Fibroblast of skin of back (primary cell): ENCODE measurements at places on chromosomes 2 and 18.

DNA sequence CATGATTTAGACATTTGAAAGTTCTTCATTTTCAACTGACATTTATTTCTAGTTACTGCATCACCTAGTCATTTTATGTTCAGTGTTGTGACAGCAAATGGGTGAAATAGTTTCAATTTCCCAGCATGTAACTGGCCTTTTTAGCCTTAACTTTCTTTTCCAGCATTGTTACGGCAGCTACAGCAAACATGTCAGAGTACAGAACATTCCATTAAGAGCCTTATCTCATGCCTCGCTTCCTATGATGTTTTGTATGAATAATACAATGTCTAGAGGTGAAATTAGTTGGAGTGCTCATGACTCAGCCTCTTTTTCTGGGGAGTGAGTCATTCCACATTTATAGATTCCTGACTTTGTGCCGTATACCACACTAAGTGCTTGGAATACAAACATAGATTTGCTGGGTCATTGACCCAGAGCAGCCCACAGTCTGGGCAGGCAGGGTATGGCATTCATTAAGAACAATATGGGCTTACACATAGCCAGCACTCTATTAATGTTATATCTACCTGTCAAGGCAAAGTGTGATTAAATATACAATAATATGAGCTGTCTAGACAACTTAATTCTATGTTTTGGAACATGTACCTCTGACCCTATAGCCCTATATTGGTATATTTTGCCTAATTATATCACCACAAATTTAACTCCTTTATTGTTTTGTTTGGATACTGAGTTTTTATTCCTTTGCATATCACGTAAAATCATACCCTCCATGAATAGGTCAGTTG is 72.2 kb downstream of the MAP2 start:
- DNase-seq = peak; percentile 98

DNA sequence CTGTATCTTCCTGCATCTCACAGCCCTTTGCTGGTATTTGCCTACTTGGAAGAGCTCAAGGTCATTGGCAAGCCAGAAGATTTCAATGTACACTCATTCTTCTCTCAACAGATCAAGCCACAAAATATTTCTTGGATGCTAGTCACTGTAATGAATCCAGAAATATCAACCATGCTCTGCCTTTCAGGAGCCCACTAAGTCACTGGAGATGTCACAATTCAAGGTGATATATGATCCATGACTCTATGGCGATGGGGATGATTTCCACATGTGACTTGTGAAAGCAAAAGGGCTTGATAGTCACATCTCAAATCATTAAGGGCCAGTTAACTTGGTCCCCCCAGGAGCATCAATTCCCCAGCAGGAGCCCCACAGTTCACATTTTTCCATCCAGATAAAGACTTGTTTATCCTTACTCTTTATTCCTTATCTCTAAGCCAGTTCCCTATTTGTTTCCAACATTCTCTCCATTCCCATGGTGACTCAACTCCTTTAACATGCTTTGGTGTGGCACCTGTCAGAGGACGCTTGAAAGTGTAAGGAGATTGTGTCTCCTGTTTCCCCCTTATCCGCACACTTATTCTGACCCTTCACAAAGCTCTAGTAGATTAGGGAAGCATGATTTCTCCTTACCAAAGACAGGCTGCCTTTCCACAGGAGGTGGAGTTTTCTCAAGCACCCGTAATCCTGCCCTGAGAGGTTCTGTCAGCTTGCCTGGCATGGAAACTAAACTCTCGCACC is 15.8 kb downstream of the PKDCC start:
- peak; percentile 52 for DNase-seq

DNA sequence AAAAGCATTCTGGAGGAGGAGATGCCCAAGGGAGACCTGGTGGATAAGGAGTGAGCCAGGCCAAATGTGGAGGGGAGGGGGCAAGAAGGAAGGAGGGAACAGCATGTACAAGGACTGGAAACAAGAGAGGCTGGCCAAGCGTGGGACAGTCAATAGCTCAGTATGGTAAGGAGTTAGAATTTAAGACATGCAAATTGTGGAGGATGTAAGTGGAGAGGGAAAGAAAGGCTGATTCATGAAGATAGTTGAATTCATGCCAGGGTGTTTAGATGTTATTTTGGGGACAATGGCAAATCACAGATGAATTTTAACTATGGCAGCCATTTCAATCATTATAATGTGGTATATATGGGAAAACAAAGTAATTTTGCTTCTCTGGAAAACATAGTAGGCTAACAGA is 462.3 kb downstream of the MEIS1 start:
- DNase-seq = peak; percentile 91

DNA sequence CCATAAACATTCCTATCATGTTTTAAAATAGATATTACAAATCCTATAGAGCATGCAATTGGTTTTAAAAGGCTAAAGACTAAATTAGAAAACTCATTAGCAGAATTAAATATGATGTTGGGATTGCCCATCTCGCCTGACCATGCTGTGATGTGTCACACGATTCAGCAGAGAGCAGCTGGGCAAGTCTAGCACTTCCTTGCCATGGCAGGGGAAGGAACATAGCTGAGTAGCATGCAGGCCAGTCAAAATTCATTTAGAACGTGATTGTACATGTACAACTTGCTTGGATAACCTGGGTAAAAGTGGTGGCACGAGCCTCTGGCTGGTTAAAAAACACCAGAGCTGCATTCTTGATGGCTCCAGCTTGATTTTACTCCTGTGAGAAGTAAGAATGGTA is 81.3 kb downstream of the SCN3A start:
- no peak for DNase-seq

- DNase-seq = no peak
These were observed 24.6 kb upstream of the SPOPL start for GRCh38 chr2:138476940-138477339.

DNA sequence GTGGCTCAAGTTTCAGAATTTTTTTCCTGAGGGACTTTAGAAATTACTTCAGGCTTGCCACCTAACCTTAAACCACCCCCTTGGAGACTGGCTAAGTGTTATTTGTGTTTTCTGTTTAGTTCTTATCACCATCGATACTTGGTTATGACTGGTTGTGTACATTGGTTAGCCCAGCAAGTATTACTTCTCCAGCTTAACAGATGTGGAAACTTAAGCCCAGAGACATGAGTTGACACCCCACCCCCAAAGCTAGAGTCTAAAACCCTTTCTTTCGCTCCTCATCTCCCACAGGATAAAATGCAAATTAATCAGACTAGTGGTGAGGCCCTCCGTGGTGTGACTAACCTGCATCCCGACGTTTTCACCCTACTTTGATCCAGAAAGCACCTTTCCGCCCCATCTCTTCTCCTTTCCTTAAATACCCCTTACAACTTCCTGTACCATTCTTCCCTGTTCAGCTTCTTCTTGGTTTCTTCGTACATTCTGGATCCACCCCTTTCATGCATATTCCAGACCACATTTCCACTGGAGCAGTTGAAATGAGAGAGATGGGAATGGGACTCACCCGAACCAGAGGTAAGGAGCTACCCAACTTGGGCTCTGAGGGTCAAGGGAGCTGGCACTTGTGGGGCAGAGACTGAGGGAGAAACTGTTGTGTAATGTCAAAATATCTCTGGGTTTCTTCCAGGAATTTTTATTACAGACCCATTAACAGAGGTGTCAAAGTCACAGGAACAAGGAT is 819 bp upstream of the MAP3K2 start:
- DNase-seq = no peak

DNA sequence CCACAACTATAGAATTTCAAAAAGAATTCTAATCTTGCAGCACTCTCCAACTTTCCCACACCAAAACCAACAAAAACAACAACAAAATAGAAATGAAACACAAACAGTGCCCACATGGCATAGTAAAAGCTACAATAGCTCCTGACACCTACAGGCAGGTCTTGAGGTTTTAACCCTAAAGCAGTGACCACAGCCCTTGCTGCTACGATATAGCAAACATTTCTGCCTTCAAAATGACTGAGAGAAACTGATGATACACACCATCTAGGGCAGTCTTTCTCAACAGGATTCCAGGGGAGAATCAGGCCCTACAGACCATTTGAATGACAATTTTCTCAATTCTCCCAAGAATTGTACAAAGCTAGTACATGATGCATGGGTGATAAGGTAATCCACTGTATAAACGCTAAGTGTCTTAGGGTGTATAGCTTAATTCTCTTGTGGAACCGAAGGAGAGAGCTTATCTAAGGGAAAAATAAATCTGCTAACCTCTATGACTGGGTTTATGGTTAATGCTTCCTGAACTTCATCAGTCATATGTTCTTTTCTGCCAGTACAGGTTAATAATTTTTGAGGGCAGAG is 46.5 kb downstream of the TRAK2 start:
- DNase-seq = no peak

DNA sequence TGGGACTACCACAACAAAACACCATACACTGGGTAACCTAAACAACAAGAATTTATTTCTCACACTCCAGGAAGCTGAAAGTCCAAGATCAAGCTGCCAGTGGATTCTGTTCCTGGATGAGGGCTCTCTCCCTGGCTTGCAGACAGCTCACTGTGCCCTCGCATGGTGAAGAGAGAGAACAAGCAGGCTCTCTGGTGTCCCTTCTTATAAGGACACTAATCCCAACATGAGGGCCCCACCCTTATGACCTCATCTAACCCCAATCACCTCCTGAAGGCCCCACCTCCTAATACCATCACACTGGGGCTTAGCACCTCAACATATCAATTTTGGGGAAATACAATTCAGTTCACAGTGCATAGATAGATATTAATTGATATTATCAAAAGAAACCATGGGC is 83.5 kb downstream of the BIN1 start:
- no peak for DNase-seq

GRCh38 chr2:190162851-190163250 is 100.3 kb upstream of the MSTN start:
- no peak for DNase-seq

DNA sequence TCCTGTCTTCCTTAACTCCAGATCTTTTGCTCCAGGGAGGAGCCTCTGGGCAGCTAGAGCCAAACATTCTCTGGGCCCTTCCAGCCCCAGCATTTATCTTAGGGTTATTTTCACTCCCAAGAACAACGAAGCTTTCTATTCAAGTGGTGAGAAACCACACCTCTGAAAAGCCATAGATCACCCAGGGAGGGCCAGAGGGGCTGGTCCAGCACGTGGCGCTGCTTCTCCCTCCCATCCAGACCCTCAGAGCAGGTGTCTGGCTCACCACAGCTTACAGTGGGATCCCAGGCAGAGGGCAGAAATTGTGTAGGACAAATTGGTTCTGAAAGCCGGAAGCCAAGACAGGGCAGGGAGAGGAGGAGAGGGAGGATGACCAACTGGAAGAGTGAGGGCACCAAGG is 74.0 kb upstream of the PKDCC start:
- DNase-seq = no peak

- DNase-seq = no peak
These were observed 164.7 kb downstream of the DNAH7 start for GRCh38 chr2:195903956-195904355.

GRCh38 chr2:108924580-108925251 is 64.3 kb downstream of the EDAR start:
- DNase-seq = no peak

DNA sequence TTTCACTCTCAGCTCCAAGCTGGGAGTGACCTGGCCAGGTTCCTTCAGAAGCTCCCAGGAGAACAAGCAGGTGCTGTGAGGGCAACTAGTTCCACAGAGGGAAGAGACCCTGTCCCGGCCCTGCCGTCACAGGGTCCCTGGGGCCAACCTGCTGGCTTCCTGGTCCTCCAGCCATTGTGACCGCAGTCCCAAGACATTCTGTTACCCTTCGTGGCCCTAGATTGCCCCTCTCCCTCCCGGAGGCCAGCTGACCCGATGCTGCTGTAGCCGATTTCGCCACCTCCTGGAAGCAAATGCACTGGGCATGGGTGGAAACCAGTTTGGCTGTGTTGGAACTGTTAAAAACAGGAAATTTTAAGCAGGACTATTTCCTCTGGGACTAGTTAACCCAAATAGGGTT is 55.4 kb downstream of the EPAS1 start:
- no peak for DNase-seq

GRCh38 chr2:162221064-162221463 is 22.2 kb downstream of the FAP start:
- peak; percentile 64 for DNase-seq

DNA sequence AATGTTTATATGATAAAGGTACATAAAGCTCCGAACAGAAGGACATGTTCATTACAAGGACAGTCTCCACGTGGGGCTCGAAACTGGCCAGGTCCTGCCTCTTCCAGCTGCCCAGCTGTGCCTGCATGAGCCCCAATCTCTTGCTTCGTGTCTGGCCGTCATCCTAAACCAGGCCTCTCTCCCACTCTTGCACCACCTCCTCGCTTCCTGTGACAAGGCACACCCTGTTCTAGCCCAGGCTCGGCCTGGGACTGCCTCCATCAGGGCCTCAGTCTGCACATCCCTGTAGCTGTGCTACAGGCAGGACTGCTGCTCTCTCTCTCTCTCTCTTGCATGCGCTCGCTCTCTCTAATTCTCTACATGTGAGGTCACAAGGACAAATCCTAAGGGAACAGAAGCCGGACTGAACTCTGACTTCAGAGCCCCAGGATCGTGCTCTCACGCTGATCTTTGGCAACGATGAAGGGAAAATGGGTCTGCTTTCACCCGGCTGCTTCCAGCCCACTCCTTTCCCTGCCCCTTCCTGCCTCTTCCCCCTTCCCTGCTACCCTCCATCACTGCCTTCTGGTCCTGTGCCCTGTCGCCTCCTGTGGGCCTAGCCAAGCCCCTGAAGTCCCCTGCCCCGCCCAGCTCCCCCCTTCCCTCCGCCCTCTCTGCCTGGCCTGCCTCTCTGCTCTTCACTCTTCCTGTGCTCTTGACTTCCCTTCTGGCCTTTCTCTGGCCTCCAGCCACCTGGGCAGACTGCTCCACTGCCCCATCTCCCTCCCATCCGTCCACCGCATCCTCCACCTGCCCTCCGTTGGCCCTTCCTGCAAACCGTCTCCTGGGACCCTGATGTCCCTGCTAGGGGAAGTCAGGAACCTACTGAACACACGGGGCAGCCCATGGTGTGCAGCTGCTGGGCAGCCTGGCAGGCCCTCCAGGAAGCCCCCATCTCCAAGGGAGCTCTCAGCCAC is 7.8 kb upstream of the GPR55 start:
- DNase-seq = peak; percentile 13

GRCh38 chr2:18403921-18404522 is 156.4 kb downstream of the RDH14 start:
- DNase-seq = peak; percentile 32

GRCh38 chr2:126038861-126039260 is 617.1 kb upstream of the GYPC start:
- DNase-seq = no peak

GRCh38 chr2:191270306-191271161 is 25.3 kb downstream of the MYO1B start:
- DNase-seq = no peak

DNA sequence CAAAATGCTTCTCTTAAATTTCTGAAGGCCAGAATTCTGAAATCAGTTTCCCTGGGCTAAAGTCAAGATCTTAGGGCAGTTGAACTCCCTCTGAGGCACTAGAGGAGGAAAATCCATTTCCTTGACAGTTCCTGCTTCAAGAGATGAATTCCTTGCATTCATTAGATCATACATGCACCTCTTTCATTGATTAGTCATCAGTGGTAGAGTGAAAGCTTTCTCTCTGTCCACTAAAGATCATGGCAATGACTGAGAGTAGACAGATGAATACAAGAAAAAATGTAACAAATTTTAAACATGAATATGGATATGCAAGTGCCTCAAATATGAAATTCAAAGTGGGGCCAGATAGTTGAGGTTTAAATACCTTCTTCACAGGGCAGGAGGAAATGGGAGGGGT is 693.4 kb upstream of the TMEFF2 start:
- DNase-seq = no peak
